Activated T-helper 1 cell treated with anti-CD3 and anti-CD28 coated beads, Interleukin-2, amount 50 U/mL, for 16 hours (primary cell): ENCODE measurements at places on chromosomes 5 and 9.
A peak's percentile ranks its signal among the peaks of the same experiment; 100 is the strongest.

- DNase-seq, result no peak
These were observed 148.5 kb downstream of the KIAA0825 start for GRCh38 chr5:94469894-94470329.

GRCh38 chr5:117417501-117417900 is 842.9 kb upstream of the SEMA6A start:
- no peak for DNase-seq

DNA sequence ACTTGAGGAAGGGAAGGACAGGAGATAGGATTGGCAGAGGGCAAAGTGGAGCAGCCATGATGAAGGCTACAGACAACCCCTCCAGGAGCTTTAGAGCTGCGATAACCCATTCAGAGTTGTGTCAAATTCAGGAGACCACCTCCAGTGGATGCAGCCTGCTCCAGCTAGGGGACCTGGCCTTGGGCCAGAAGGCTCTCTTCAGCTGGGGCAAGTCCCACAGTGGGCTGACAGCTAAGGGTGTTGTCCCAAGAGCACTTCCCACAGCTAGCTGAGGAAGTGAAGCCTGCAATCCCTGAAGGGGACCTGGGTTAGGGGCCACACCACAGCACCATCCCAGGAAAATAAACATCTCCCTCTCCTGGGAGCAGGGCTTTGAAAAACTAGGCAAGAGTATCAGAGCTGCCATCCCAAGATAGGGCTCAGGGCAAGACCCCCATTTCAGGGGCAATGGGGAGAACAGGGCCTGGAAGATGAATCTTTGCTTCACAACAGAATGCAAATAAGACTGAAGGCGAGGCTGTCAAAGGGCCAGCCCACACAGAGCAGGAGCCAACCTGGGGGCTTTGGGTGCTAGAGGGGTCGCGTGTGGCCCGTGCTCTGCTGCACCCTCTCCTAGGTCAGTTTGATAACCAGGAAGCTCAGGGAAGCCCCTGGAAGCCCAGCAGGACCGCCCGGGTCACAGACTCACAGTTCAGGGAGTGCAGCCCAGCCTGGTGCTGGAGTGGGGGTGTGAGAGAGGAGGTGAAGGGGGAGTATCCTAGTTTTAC is 19.3 kb upstream of the DAPK1 start:
- DNase-seq, result no peak

DNA sequence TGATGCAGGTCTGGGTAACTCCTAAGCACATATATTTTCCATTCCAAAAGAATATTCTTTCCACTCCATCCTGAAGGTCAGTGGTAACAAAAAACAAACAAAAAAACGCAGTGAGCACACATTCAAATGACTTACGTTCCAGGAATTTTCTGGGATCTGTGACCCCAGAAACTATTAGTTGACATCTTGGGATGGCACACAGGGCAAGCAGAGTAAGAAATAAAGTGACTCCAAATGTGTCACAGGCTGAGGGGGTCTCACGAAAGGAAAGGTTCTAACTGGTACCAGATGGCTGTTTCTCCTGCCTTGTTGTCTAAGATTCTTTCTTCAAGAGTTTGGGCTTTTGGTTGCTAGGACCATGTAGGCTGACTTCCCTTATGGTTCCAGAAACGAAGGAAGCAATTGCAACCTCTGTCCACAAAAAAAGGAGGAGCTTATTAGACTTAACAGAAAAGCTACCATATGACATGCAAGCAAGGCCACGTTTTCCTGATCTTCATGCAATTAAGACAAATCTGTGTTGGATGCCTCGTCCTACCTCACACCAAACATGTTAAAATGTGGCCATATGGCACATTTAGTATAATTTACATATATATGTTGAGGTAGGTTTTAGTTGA is 32.7 kb downstream of the PTGS1 start:
- no peak for DNase-seq

DNA sequence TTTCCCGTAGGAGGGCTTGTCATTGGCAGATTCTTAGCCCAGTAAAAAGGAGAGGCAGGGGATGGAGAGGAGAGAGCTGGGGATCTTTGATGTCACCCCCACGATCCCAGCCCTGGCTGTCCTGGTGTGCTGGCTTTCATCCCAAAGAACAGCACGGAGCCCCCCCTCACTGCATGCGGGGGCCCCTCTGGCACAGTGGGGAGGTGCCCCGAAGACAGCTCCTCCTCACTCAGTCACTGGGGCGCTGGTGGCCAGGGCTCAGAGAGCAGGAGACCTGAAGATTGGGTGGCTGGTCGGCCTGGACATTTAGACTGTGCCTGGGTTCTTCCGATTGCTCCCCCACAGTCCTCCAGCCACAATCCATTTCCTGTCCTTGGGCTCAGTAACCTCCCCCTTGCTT is 207.5 kb downstream of the MELK start:
- no peak for DNase-seq

DNA sequence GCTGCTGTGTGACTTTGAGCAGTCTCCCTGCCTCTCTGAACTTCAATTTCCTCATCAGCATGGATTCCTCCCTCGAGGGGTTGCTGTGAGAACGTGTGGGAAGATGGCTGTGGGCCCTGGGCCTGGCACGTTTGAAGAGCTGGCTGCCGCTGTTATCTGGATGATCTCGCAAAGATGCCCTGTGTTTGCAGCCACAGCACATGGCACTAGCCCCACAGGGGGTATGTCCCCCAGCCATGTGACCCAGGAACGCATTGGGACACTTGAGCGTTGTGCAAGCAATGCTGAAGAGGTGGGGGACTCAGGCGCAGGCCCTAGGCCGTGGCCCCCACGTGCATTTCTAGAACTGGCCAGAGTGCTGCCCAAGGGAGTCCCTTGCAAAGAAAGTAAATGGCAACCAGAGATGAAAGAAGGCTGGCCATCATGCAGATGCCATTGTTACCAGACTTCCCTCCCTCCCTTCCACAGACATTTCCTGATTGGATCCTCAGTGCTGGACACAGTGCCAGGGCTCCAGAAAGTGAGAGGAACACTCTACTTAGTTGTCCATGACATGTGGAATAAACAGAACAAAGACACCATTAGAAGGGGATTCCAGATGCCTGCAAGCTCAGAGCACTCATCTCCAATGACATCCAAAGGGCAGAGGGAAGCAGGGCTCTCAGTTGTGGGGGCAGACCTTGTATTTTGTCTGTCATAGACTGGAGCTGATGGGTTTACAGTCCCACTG is 65.1 kb upstream of the NEURL1B start:
- DNase-seq, result no peak

DNA sequence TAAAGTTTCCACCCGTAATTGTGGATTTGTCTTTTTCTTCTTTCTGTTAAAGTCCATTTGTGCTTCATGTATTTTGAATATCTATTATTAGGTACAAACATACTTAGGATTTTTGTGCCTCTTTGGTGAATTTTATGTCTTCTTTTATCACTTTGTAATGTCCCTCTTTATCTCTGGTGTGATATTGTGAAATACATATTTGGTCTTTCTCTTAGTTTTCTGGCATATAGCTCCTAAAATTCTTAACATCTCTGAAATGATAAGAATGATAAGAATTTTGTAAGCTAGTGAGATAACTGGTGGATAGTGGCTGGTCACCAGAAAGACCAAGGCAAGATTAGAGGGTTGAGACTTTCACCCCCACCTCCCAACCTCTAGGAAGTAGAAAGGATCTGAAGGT is 111.1 kb downstream of the KCTD16 start:
- no peak for DNase-seq

DNA sequence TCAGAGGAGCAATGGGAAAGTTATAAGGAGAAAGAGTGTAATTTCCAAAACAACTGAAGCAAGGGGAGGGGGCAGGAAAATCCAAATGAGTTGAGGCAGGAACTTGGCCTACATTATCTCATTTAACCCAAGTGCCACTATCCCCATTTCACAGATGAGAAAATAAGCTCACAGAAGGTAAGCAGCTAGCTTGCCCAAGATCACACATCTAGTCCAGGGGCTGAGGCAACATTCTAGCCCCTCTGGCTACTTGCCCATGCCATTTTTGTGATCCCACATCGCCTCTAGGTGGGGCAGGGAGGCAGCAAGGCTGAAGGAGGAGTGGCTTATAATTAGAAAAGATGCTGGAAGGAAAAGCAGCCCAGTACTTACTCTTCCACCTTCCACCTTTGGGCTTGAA is 2.6 kb upstream of the PSIP1 start:
- DNase-seq, result no peak

DNA sequence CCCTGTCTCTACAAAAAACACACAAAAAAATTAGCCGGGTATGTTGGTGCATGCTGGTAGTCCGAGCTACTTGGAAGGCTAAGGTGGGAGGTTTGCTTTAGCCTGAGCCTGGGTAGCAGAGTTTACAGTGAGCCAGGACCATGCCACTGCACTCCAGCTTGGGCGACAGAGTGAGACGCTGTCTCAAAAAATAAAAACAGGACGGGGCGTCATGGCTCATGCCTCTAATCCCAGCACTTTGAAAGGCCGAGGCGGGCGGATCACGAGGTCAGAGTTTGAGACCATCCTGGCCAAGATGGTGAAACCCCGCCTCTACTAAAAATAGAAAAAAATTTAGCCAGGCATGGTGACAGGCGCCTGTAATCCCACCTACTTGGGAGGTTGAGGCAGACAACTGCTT is 40.3 kb downstream of the UBE2D2 start:
- DNase-seq, result no peak

- no peak for DNase-seq
These were observed at the start of gene SGCD for GRCh38 chr5:156326718-156327259. TSS of gene SGCD (plus strand) at chr5:156327164.

DNA sequence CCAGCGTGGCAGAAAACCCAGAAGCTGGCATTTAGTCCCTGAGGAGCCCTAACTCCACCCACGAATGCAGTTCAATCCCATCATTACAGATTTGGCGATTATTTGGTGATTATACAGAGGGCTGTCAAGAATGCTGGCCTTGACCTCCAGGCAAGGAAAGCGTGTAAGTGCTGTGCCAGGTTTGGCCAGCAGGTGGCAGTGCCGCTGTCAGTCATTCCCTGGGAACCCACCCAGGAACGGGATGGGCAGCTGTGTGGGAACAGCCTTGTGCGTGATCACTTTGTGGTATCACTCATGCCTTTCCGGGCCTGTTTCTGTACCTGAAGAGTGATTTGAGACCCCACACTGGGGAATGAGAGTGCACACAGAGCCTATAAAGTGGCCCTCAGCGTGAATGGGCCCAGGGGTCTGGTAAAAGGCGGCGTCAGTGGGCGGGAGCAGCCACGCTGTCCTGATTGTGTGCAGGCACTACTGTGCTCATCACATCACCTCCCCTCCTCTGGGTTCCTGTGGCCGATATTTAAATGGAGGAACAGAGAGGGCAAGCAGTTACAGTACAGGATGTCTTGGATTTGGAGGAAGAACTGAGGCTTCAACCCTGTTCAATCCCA is 215.6 kb downstream of the ROR2 start:
- peak; percentile 49 for DNase-seq

DNA sequence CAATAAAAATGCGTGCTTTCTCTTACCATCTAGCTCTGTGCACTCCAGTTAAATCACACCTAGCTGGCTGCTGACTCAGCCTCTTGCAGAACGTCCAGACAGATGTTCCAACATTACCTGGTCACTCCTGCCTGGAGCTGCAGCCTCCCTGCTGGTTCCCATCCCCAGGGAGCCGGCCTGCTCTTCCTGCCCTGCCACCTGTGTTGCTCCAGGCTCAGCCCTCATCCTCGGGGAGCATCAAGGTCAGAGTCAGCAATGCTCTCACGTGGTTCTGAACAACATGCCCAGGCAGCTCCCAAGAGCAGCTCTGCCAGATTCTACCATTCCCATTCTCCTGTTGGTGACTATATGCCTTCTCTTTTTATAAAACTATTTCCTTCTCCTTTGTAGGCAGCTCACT is 81.3 kb downstream of the GADD45G start:
- DNase-seq, result no peak

DNA sequence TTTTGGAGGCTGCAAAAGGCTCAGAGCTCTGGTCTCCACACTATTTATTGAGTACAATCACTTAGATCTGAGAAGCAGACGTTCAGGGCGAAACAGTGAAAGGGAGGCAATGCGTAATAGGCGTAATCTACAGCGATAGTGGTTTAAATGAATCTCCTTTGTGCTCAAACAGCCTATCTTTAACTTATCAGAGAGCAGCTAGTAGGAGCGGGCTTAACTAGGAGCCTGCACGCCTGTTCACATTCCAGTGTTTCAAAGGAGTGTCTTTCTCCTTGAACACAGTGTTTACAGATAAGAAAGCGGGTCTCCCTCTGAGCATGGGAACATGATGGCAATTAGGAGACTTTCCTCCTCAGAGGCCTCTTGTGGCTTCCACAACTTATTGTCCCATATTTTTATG is 49.4 kb downstream of the AP3B1 start:
- no peak for DNase-seq

GRCh38 chr5:155969537-155969936 is 357.4 kb upstream of the SGCD start:
- no peak for DNase-seq

DNA sequence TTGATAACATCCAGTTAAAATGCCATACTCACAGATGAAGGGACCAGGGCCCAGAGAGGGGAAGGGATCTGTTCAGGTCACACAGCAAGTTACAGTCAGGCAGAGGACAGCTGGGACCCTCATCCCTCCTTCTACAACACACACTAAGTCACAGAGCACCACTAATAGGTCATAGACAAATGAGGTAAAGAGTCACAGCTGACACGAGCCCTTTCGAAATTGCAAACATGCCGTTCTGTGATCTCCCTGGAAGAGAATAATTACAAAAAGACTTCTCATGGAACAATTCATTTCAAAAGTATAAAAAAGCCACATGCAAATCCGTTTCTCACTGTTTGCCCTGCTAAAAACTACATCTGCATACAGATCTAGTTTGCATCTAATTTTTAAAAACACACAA is 15.5 kb downstream of the IGFBPL1 start:
- no peak for DNase-seq

DNA sequence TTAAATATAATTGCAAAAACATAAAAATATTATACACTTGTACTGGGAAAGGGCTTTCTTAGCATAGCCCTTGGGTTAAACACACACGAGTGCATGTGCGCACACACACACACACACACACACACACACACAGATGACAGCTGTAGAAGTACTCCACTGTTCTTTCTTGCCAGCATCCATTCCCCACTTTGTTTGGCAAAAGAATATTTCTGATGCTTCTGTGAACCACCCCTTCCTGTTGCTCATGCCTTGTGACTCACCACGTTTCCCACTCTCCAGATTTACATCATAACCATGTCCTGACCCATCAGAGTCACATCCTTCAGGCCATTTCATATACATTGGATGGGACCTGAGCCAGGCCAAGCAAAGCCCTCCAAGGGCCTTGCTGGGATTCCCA is 280.1 kb downstream of the DNAH5 start:
- no peak for DNase-seq

DNA sequence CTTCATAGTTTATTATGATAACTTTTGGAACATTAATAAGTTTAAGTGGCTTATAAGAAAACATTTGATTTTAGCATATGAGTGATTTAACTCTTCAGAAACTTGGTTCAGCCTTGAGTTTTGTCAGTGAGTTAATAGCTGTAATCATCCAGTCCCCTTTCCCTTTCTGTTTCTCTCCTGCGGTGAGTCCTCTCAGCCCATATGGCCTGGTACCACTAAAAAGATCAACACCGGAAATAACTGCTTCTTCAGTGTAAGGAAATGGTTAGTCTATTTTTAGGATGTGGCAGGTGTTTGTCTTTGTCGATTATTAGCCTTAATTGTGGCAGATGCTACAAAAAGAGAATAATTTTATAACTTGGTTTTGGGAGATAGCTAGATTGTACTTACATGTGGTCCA is 120.2 kb upstream of the GRHPR start:
- no peak for DNase-seq

GRCh38 chr9:112348257-112349007 is 15.0 kb upstream of the PTBP3 start:
- DNase-seq, result peak; percentile 43

GRCh38 chr5:24365406-24365805 is 279.4 kb downstream of the CDH10 start:
- no peak for DNase-seq

GRCh38 chr5:95858023-95858461 is 35.5 kb upstream of the GLRX start:
- no peak for DNase-seq
